ENCODE measurements at places on chromosomes 5 and 9.

- no peak for DNase-seq
Observed at GRCh38 chr5:82285206-82285605, 7.1 kb upstream of the RPS23 start.

DNA sequence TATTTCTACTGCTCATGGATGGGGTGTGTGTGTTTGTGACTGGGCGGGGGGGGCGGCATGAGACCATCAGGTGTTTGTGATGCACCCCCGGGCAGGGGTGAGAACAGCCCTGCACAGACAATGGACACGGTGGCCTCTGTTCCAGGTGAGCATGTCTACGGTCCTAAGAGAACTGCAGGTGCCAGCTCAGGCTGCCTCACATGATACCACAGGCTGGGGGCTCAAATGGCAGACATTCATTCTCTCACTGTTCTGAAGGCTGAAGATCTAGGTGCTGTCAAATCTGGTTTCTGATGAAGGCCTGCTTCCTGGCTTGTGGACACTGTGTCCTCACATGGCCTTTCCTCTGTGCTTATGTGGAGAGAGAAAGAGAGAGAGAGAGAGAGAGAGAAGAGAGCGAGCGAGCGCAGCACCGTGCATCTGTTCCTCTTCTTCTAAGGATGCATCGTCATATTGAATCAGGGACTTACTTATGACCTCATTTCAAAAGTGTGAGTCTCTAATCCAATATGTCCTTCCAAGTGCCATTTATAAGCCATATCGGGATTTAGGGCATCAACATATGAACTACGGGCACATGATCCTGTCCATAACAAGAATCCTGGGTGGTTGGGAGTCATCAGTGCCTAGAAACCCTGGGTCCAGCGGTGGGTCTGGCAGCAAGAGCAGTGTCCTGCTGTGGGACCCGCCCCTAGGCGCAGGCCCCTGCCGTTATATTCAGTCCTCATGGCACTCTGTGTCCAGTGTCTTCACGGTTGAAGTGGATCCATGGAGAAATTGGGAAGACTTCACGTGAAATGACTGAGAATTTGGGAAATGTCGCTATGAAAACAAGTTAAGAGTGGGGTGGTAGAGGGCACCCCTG, 42.5 kb downstream of the NXNL2 start:
- no peak for DNase-seq

DNA sequence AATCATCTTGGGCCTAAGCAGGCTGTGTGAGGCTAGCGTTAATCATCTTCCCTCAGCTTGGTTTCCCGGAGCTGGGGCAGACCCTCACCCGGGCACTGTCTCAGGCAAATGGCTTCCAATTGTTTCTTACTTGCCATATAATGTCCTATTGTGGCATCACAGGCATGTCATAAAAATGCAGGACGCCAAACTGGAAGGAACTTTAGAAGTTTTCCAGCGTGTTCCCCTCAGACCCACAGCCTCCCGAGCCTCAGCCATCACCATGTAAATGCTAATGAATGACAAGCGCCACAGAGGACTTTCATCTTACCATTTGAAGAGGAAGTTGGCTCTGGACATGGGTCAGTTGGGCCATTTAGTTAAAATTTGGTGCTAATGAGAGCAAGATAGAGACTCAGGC, 143.0 kb upstream of the IRX1 start:
- DNase-seq: no peak

GRCh38 chr5:135005076-135005475, 29.0 kb downstream of the PITX1 start:
- DNase-seq: no peak

DNA sequence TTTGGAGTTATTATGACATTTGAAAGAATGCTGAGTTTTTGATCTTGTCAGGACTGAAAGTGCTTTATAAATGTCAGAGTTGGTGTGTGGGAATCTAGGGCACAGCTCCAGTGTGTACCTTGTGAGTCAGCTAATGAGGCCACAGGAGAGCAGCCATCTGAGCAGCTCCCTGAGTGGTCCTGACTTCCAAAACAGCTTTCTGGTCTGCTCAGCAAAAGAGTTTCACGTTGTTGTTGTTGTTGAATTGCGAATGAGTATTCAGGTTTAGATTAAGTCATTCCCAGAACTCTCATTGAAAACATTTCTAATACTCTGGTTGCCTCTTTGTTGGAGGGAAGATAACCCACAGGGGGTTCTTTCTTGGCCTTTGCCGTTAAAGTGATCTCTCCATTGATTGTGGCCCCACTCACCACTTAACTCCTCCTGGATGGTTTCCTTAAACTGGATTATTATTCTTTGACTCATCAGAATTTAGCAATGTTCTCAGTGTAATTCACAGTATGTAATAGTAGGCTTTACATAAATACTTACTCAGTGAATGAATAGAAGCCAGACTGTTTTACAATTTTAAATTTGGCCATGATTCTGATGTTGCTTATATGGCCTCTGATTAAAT, 125.1 kb upstream of the SGCD start:
- DNase-seq: no peak

GRCh38 chr5:162209005-162209605, 141.5 kb downstream of the GABRG2 start:
- no peak for DNase-seq

GRCh38 chr5:172679628-172680212, 38.7 kb downstream of the NEURL1B start:
- no peak for DNase-seq

- peak; percentile 87 for DNase-seq
Observed at GRCh38 chr5:58773744-58774441, 191.0 kb downstream of the RAB3C start.

DNA sequence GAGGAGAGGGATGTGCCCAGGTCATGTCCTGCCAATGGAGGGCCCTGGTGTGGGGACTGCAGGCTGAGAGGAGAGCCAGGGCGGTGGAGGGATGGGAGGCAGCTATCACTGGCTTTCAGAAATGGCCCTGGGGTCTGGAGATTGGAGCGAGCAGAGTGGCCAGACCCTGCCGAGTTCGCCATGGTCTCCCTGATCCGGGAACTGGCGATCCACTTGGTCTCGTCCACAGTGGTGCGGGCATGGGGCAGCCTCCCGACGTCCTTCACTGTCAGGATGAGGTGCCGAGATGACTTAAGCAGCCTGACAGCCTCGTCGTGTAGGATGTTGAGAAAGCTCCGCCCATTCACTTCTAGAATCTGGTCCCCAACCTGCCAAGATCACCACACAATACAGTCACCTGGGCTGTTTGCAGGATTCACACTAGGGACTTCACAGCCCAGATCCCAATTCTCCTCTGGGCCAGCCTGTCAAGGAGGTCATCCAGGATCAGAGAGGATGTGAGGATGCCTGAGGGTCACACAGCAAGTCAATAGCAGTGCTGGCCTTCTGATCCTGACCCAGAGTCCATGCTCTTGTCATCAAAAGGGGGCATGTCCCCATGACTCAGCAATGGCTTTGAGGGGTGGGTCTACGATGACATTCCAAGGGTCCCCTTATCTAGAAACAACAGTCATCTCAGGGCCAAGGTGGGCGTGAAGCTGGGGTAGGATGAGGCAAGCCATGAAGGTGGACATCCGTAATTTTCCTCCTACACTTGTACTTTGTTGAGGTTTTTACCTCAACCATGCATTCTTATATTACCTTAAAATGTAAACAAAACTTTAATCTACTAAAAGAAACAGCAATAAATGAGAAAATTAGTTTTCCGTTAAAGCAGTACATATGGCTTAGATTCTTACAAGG, 38.5 kb upstream of the AKNA start:
- no peak for DNase-seq

- DNase-seq: peak; percentile 63
Observed at GRCh38 chr5:18745988-18746615, 1111.8 kb downstream of the TAF11L14 start.

DNA sequence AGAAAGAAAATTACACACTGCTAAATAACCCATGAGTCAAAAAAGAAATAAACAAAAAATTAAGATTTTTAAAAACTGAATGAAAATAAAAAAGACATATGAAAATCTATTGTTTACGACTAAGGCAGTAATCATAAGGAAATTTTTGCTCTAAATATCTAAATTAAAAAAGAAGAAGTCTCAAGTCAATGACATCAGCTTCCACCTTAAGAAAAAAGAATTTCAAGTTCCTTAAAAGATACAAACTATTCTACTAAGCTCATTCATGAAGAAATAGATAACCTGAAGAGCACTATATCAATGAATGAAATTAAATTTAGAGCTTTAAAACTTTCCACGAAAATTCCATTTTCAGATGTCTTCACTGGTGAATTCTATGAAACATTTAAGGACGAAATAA, 15.7 kb upstream of the STARD4 start:
- no peak for DNase-seq

DNA sequence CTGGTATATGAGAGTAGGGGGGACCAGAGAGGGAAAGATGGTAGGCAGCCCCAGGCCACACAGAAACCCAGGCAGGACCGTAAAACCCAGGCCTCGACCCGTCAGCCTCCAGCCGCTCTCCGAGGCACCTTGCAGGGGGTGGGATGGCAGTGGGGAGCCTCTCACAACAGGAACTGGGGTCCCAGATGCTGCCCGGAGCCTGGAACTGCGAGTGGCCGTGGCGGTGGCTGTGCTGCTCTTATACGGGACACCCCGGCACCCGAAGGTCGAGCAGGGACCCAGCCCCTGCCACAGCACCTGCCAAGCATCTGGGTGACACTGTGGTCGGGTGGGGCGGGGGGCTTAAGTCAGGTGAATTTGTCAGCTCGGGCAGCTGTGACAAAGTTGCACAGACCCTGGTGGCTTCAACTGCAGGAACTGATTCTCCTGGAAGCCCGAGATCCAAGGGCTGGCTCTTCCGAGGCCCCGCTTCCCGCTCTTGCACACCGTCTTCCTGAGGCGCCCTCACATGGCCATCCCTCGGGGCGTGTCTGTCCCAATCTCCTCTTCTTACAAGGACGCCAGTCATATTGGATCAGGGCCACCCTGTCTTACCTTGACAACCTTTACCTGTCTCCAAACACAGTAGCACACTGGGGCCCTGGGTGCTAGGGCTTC, 47.6 kb upstream of the EGFL7 start:
- no peak for DNase-seq

- no peak for DNase-seq
Observed at GRCh38 chr5:132655821-132656773, 1.9 kb upstream of the IL13 start.

DNA sequence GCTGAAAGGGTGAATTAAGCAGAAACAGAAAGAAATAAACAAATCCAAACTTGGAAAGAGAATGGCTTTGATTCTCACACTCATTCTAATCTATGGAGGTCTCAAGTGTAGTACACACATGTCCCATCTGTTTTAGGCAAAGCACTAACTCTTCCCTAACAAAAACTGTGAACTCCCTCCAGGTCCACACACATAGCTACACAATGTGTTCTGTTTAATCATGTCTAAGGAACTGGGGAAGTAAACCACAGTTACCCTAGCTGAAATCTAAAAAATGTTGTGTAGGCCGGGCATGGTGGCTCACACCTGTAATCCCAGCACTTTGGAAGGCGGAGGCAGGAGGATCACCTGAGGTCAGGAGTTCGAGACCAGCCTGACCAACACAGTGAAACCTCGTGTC, 118.7 kb upstream of the FST start:
- DNase-seq: no peak

DNA sequence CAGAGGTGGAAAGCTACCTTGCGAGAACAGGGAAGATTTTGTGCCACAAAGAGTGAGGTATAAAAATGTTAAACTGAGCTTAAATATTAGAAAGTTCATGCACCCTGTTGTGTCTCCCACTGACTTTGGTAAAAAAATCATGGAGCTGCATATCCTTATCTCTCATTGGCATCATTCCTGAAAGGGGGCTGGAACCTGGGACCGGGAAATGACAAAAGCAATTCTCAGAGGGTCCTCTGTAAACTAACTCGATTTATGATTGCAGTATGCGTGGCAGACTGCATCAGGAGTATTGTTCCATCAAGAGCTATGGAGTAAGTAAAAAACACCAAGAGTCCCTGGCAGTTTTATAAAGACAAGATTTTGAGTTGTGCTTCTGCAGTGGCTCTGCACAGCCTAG, 148.8 kb downstream of the DCP2 start:
- no peak for DNase-seq

DNA sequence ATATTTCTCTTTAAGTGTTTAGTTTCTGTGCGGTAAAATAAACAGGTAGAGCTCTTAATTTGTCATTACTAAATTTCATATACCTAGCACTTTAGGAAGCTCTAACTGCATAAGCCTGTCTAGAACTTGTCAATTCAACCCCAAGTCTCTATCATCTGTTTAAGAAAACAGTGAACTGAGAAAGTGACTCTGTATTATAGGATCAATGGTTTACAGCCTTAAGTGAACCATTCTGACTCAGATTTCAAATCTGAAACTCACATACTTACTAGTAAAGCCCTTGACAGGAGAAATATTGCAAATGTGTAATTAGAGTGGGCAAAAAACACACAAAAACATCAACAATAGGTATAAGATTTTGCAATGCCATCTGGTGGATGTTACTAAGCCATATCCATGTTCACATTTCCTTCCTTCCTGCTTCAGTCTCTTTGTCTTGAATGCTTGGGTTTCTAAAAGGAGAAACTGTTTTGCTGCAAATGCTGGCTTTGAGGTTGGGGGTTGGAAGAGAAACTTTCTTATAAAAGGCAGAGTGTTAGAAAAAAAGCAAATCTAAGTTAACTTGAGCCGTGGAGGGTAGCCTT, 101.8 kb downstream of the DOCK8 start:
- no peak for DNase-seq

DNA sequence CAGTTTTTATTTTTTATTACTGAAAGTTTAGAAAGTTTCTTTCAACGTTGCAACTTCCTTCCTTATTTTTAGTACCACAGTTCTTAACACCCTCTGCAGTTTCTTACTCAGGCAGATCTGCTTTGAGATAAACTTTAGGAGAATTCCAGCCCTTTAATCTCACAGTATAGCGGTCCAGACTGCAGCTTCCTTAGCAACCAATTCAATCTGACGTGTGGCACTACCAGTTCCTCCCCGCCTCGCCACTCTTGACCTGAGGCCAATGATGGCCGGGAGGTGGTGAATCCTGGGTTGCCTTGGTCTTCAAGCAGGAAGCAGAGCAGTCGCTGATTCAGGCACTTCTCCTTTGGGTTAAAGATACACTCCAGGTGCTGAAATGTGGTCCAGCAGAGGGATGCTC, 334.3 kb upstream of the TRPC7 start:
- DNase-seq: no peak

DNA sequence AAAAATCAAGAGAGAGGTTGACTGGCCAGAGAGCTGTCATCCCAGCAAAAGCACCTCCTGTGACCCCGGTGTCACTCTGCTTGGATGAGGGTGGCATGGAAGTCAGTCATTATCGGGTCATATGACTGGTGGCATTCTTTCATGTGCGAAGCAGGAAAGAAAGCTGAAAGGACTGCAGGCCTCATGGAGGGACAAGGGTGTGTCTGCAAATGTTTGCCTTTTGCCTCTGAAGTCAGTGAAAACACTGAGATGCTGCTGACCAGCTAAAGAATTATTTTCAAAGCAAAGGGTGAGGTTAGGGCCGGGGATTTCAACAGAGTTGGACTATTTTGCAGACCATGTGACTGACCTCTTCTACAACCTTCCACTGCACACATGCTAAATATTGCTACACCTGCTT, 298.3 kb downstream of the CSNK1G3 start:
- peak; percentile 67 for DNase-seq

DNA sequence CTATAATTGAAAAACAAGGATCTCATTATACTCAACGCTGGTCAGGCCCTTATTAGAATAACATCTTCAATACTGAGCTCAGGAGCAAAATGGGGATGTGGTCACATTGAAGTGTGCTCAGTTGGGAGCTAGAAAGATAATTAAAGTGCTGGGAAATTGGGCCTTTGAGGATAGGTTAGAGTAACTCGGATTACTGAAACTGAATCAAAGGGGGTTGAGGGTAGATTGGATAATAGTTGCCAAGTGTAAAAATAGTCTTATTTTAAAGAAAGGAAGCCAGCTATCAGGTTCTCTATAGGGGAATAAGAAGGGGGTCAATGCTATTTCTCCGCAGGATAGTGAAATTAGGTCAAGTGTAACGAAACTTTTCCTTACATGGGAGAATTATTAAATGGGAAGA, 391.0 kb upstream of the PTPRD start:
- DNase-seq: no peak
